ENCODE measurements at places on chromosomes 4 and X.

DNA sequence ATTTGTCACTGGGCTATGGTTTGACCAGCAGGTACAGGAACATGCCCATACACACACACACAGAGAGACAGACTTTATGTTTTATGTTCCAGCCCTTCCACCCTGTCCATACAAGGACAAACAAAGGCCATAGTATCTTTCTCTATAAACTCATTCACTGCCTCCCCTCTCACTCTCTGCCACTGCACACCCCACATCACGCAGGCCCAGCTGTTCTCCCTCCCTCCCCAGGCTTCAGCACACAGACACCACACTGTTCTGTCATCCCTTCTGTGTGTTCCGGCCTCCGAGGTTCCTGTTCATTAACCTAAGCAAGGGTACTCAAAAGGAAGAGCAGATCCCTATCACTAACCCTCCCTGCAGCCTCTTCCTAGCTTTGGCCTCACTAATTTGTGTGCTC is 17.8 kb downstream of the LAS1L start:
- no peak for DNase-seq

DNA sequence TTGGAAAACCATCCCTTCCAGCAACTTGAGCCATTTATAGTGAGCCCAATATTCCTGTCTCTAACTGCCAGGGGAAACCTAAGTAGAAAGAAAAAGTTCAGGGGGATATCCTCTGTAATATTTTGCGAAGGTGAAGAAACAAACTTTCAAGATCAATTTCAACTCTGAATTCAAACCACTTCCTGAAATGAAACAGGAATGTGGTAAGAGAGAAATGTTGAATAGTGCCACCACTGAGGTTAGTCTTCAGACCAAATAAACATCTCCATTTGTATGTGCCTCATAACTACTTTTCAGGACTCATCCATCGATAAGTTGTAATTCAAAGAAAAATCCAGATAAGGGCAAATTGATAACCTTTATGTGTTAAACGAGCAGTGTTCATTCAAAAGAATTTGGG is 128.7 kb downstream of the GABRB1 start:
- no peak for DNase-seq

- no peak for DNase-seq
Observed at GRCh38 chr4:96035727-96036126, 195.8 kb downstream of the PDHA2 start.

DNA sequence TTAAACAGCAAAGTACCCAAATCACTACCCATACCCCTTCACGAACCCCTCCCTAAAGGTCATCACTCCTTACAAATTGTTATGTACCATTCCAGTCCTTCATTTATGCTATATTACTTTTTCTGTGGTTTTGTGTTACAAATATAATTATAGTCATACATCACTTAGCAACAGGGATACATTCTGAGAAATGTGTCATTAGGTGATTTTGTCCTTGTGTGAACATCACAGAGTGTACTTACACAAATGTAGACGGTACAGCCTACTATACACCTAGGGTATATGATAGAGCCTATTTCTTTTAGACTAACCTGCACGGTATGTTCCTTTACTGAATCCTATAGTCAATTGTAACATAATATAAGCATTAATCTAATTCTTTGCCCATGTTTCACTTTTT is 61.9 kb downstream of the ASB9 start:
- no peak for DNase-seq

DNA sequence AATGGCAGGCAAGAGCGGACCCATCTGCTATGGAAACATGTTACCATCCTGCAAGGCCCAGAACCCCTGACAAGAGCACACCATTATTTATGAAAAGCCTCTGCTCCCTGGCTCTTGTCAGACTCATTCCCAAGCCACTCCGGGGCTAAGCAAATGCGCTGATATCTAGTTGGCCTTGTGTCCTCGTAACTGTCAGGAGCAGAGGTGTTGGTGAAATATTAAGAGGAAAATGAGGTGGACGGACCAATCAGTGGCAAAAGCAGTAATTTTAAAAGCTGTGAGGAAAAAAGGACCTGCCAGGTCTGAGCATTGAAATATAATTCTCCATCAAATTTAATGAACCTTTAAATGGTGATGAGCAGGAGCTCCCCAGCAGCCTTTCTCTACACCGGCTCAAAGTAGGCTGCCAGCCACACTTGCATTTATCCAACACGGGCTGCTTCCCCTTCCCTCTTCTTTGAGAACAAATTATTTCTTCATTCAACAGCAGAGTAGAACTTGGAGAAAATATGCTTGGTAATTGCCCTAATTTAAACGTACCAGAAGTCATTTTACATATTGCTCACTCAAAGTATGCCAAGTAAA is 214.3 kb downstream of the RASL11B start:
- no peak for DNase-seq

DNA sequence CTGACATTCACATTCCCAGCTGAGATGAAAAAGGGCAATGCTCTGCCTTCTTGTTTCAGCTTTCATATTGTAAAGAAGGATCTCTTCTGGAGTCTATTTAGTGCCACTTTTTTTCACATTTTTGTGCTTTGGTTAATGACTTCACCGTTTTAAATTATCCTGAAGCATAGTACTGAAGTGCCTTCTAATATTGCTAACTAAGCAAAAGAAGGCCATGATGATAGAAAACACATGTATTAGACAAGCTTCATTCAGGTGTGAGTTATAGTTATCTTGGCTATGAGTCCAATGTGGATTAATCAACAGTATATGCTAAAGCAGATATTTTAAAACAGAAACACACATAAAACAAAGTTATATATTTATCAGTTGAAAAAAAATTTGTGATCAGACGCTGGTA is 40.4 kb downstream of the NXT2 start:
- DNase-seq, result no peak

DNA sequence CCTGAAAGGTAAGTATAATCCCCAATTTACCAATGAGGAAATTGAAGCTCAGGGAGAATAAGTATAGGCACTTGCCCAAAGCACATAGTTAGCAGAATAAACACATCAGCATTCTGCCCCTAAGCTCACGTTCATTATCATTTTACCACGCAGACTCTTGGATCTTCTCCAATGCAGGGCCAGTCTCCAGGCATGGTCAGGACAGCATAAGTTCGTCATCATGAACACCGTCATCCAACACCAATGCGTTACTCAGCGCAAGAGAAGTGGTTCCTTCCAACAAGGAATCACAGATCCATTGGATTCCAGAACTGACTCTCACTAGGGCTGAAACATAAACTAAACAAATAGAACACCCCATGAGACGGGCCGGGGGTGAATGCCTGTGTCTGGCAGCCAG is 86.5 kb upstream of the GPM6B start:
- no peak for DNase-seq

DNA sequence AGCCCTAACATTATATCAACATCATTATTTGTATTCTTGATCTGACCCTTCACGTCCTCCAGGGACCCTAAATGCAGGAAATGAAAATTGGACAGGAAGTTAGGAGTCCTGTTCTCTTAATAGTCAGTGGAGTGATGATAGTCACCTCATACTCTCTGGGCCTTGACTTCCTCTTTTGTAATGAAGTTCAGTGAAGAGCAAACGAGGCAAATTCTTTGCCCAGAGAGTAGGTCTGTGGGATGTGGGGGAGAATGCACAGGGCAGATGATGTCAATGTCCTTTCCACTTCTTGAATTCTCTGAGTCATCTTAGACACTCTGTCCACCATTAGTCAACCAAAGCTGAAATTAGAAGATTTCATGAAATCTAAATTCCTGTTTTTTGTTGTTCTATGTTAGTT is 17.1 kb upstream of the GPRIN3 start:
- no peak for DNase-seq

DNA sequence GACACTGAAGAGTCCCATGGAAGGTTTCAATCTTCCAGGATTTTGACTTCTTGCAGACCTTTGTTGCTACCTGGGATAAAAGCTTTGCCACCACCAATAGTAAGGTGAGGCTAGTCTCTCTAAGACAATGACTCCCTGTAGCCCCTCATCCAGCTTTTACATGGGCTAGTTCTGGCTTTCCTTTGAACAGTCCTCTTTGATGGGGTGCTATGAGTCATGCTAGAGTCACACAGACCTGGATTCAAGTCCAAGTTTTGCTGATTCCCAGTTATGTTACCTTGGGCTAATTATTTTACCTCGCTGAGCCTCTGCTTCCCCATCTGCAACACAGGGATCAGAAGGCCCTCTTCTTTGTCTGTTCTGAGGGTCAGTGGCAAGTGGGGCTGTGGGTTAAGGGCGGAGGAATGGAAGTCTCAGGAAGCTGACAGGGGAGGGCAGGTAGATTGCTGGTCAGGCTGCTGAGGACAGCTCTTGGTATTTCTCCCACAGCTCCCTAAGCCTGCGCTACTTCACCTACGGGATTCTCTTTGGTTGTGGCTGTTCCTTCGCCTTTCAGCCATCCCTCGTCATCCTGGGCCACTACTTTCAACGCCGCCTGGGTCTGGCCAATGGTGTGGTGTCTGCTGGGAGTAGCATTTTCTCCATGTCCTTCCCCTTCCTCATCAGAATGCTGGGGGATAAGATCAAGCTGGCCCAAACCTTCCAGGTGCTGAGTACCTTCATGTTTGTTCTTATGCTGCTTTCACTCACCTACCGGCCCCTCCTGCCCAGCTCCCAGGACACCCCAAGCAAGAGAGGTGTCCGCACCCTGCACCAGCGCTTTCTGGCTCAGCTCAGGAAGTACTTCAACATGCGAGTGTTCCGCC is 90.3 kb downstream of the RLIM start:
- no peak for DNase-seq
